ENCODE measurements at places on chromosomes 12 and 14.

- DNase-seq = no peak
Observed at GRCh38 chr12:40298341-40298740, 73.5 kb downstream of the LRRK2 start.

- peak; percentile 80 for DNase-seq
Observed at GRCh38 chr14:52068615-52069306, at the start of gene NID2. Gene NID2, minus strand, starts transcription at chr14:52069059. Its CDS starts 65 bp downstream, at chr14:52068994.

- DNase-seq = no peak
Observed at GRCh38 chr12:54232790-54233189, 44.0 kb upstream of the SMUG1 start.

GRCh38 chr14:101991352-101991751 lies 27.0 kb downstream of the DYNC1H1 start:
- DNase-seq = no peak

GRCh38 chr12:121216102-121216501 lies 6.2 kb downstream of the P2RX4 start:
- DNase-seq = no peak

DNA sequence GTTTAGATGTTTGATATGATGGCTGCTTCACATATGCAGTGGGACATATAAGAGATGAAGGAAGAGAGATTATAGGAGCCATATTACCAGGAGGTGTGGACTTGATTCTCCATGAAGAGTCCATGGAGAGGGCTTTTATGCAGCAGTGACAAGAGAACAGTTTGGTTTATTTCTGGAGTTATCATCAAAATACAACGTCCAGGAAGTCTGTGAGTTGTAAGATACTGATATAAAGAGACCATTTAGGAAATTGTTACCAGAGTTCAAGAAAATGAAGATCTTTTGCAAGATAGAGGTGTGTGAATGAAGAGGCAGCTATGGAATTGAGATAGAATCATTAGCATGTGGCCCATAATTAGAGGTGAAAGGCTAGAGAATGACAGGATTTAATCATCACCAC lies 431.7 kb downstream of the NPAS3 start:
- DNase-seq = no peak

GRCh38 chr12:111029732-111030131 lies 109.4 kb upstream of the MYL2 start:
- no peak for DNase-seq

GRCh38 chr12:127126260-127126628 lies 1140.7 kb upstream of the TMEM132C start:
- no peak for DNase-seq

Measured in hypothalamus (tissue), 51 donors.